NCI-H2081 treated with DMSO at 0.1 percent for 48 hours (cell line): ENCODE measurements at places on chromosomes 5 and 9.

- DNase-seq = no peak
These were observed 28.9 kb downstream of the ARHGEF28 start for GRCh38 chr5:73654819-73655318.

DNA sequence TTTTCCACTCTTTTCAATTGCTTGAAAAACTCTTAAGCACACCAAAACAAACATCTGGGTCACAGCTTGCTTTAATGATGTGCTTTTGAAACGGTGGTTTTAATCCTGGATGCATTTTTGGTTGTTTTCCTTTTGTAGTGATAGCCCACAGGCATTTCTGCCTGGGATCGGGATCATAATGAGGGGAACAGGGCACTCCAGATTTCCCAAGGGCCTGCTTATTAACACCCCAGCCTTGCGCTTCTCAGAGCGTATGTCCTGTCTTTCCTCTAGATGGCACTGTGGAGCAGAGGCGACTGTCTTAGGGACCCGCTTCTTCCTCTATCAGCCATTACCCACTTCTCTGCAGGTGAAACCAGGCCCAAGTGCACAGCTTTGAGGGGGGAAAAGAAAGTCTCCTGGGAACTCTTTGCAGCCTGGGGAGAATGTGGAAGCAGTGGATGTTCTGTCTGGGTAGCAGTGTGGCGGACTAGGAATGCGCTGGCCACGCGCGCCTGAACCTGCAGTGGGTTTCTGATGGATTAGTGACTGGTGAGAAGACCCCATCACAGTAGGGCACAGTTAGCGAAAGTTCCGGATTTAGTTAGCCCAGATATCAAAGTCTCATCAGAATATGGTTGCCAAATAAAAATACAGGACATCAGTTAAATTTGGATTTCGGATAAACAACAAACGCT is 190.1 kb downstream of the GNA14 start:
- no peak for DNase-seq

- no peak for DNase-seq
These were observed 267.1 kb downstream of the NSG2 start for GRCh38 chr5:174312641-174313040.

DNA sequence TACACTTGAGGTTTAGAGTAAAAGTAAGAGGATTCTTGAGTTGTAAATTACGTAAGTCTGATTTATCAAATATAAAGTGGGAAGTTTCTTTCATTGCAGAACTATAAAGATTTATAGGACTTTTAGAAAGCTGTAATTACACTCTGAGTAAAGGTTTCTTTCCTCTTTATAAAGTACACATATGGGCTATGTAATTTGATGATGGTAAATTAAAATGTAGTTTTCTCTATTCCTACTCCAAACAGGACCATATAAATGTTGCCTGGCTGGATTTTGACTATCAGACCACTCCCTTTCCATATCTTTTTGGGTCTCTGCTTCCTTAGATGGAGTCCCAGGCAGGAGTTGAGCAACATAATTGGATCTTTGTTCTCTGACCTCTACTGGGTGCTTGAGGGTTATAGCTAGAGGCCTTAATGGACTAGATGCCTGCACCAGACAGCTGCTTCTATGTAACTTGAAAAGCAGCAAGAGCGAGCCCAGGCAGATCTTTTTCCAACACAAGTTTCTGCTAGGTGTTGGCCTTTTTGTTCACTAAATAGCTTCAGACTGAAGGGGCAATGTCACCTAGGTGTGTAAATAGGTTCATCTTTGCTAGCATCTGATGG is 11.4 kb upstream of the TEX48 start:
- no peak for DNase-seq

GRCh38 chr9:137669261-137669672 is 50.5 kb downstream of the EHMT1 start:
- no peak for DNase-seq

DNA sequence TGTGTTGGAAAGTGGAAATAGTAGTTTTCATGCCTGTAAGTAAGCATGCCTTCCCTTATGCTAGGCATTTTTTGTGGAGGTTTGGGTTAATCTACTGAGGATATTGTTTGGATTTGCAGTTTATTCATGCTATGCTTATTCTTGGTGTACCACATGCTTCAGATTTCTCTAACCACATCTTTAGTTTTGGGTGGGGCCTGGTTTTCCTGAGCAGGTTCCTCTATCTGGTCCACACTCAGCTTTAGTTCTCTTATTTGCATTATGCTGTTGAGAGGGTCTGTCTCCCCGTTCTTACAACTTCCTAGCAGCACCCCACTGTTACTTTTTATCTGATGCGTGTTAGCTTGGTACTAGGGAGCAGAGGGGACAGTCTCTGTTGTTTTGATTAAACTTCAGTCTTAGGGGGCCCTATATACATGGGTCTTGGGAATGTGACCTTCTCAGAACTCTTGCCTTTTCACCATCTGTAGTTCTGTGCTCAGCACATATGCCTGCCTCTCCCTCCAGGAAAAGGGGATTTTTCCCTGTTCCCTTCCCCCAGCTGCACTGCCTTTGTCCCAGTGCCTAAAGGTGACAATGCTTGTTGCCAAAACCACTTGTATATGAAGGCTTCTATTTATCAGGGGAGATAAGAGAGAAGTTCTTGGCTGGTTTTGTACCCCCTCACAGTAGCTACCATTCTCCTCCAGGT is 10.0 kb upstream of the CAMK4 start:
- no peak for DNase-seq

- DNase-seq = no peak
These were observed 43.6 kb downstream of the NACC2 start for GRCh38 chr9:136051453-136051836.

DNA sequence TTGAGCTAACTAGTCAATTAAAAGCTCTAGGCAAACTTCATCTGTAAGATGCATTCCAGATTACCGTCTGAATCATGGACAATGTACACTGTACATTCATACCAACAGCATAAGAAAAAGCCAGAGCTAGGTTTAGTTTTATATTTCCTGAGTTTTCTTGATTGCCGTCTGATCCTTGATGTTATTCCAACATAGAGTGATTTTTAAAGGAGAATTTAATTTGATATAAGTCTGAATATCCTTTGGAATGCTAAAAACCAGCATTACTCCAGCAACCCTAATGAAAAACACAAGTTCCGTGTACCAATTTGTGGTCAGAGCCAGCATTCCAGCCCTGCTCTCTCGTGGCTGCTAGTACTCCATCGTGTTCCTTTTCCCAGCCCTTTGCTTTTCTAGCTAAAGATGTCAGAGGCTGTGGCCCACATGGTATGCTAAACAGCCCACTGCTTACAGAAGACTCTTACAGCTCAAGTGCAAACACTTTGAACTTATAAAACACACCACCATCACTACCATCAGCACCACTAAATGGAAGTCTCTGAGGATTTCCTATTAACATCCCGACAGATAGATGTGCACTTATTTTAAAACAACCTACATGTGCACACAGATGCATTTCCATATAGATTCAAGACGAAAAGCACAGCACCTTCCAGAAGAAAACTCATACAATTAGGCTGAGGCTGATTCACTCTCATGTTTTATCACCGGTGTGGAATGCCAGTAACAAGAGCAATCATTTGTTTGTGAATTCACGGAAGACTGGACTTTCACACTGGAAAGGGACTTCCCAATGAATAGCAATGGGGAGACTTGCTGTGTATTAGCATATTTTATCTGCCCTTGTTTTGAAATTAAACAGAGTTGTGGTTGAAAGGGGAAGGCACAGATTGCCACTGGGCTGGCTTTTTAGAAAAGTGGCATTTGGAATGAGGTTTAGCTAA is 246.9 kb upstream of the GAS1 start:
- no peak for DNase-seq

DNA sequence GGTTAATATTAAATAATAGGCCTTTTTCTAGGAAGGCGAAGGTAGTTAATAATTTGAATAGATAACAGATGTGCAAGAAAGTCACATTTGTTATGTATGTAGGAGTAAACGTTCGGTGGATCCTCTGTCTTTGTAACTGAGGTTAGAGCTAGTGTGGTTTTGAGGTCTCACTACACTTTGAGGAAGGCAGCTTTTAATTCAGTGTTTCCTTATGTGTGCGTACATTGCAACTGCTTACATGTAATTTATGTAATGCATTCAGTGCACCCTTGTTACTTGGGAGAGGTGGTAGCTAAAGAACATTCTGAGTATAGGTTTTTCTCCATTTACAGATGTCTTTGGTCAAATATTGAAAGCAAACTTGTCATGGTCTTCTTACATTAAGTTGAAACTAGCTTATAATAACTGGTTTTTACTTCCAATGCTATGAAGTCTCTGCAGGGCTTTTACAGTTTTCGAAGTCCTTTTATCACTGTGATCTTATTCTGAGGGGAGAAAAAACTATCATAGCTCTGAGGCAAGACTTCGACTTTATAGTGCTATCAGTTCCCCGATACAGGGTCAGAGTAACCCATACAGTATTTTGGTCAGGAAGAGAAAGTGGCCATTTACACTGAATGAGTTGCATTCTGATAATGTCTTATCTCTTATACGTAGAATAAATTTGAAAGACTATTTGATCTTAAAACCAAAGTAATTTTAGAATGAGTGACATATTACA is 45.7 kb downstream of the TGFBR1 start:
- DNase-seq = no peak
